Activated T-cell treated with anti-CD3 and anti-CD28 coated beads for 48 hours (primary cell): ENCODE measurements at places on chromosomes 2 and 18.

- DNase-seq: no peak
Measured at GRCh38 chr18:55031979-55032378, 72.7 kb upstream of the CCDC68 start.

GRCh38 chr2:21258082-21258481 is 134.3 kb downstream of the TDRD15 start:
- no peak for DNase-seq

DNA sequence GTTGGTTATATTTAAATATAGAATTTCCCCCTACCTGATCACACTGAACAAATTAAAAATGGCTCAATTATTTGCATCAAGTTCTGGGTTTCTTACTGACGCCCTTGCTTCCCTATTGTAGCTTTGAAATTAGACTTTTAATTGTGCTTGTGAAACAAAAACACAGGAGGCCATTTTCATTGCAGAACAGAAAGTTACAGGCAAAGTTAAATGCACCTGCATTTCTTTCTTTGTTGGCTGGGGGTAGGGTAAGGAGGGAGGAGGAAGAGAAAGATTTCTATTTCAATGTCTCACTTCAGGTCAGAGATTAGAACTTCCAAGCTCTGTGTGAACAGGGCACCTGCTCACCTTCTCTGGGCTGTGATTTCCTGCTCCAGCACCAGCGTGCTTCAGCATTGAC is 199.6 kb downstream of the BCL11A start:
- DNase-seq: no peak

- no peak for DNase-seq
Measured at GRCh38 chr2:54720563-54720962, 2.9 kb upstream of the EML6 start.

DNA sequence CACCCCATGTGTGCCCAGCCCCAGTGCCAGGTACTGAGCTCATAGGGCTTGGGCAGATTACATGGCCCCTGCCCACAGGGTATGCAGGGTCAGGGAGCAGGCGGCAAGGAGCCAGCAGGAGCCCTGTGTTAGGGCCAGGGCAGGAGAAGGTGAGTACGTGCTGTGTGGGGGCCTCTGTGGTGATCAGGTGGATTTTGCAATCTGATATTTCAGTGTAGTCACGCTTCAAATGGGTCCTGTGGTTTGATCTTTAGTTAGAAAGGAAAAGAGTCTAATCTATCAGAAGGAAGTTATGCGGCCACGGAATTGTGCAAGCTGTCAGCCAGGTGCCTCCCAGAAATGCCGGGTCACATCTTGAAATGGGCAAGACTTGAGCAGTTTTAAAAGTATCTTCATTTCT is 13.9 kb downstream of the UBE2F start:
- no peak for DNase-seq

DNA sequence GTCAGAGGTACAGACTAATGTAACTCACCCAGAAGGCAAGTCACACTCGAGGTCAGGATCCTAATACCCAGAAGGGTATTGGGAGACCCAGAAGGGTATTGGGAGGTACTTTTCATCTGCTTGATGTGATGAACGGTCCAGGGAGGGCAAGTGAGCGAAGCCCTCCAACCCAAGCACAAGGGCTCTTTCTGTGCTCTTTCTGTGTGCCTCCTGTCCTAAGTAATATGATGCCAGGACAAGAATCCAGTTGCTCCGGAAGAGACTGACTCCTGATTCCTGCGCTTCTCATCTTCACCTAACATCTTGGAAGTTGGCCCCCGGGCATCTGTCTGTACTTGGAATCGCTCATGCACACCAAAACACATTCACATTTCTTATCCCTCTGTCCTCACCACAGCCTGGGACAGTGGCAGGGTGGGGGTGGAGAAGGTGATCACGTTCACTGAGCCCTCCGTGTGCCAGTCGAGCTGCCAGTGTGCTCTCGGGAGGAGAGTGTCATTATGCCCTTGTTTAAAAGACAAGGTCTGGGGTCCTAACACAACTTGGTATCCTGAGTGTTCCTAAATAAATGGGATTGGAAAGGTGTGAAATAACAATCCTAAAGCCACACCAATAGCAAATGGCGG is 17.1 kb downstream of the GYPC start:
- DNase-seq: no peak

GRCh38 chr2:82879803-82880202 is 1579.3 kb downstream of the SUCLG1 start:
- no peak for DNase-seq

DNA sequence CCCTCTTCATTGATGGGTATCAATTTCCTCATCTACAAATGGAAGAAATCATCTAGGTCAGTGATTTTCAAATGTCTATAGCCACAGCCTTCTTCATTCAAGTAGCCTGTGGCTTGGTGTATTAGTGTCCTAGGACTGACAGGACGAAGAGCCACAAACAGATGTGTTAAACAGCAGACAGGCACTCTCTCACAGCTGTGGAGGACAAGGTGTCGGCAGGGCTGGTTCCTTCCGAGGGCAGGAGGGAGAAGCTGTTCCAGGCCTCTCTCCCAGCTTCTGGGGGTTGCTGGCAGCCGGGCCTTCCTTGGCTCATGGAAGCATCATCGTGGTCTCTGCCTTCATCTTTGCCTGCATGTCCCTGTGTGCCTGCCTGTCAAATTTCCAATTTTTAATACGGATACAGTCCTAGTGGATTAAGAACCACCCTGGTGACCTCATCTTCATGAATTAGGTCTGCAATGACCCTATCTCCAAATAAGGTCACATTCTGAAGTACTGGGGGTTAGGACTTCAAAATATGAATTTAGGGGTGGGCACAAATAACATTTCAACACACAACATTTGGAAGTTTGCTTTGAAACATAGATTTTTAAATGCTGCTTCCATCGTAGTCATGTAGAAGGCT is 86.5 kb downstream of the PTGR3 start:
- DNase-seq: no peak

GRCh38 chr2:170703776-170704476 is 11.2 kb upstream of the SP5 start:
- no peak for DNase-seq

DNA sequence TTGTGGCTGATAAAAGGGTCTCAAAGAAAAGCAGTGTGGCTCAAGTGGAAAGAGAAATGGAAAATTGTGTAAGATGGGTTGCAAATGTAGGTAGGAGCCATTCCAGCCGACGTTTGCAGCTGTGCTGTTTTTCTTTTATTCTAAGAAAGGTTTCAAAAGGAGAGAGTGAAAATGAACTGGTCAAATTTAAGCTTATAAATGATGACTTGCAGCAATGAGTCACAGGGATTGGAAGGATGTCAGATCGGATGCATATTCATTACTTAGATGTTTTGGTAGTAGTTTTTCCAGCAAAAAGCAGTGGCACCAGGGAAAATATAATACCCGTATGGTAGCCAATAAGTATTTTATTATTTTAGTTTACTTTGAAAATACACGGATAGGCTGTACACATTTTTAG is 79.1 kb downstream of the LRRTM4 start:
- DNase-seq: no peak

- no peak for DNase-seq
Measured at GRCh38 chr2:68900496-68901198, 29.4 kb upstream of the BMP10 start.

GRCh38 chr2:114192362-114192761 is 250.1 kb upstream of the DPP10 start:
- DNase-seq: no peak

DNA sequence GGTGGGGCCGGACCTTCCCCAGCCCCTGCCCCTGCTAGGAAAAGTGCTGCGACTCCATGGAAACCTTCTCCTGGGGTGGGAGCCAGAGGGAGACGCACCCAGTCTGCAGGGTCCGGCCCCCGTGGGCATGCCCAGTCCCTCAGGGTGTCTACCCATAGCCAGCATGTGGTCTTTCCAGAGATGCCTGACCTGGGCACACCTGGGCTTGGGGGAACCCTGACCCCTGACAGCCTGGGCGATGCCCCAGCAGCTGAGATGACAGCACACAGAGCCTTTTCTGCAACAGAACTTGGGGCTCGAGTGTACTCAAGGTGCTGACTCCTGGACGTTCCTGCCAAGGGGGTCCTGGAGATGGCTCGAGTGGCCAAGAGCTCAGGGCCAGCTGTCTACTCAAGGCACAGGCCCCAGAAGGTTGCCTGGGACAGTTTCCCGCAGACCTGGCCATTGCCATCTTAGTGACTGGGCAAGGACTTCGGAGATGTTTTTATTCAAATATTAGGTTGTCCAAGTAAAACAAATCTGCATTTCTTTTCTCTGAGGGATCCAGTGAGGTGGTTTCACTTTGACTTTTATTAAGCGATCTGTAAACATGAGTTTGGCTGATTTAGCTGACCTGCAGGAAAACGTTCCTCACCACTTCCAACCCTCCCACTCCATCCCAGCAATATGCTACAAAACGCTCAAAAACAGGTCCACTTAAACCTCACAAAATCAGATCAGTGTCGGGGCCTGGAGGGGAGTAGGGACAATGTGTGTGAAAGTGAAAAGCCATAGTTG is 228.0 kb downstream of the EIPR1 start:
- DNase-seq: no peak

- DNase-seq: no peak
Measured at GRCh38 chr18:9766740-9767139, 58.6 kb downstream of the RAB31 start.

DNA sequence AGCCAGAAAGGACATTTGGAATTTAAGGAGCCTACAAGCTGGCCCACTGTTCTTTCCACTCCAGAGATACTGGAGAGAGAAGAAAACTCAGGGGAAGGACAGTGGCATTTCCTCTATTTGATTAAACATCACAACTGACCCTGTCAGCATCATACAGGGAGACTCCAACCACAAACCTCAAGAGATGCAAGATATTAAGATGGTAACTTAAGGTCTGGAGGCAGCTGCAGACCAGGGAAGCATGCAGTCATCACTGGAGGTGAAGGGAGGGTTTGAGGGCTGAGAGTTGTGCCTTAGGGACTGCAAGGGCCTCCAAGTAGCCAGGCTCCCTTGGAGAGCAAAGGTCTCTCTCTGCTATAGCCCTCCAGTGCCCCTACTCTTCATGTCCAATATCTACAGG is 67.4 kb downstream of the RNF152 start:
- no peak for DNase-seq

DNA sequence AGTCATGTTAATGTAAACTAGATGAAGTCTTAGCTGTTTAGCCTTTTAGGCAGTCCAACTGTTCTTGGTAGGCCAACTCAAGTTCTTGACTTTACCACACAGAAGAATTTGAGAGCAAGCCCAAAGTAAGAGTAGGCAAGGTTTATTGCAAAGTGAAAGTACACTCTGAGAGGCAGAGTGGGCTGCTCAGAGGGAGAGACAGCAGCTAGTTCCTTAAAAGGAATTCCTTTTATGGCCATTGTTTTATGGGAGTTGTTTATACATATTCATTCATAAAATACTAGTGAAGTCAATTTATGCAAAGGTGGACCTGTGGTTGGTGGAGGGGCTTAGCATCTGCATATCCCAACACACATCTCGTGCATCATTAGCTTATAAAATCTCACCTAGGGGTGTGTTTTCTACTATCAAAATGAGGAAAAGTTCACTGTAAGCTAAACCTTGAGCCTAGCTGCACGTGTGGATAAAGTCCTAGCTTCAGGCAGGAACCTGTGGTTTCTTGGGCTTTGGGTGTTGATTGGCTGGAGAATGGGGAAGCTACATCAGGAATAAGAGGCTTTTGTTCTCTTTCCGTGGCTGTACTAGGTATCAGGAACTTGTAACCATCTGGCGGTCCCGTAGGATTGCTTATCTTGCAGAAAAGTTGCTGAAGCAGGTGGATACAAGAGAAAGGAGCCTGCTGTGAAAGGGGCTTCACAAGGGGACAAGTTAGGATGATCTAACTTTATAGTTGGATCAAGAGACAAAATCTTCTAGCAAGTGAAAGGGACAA is 110.4 kb upstream of the GULP1 start:
- DNase-seq: no peak

DNA sequence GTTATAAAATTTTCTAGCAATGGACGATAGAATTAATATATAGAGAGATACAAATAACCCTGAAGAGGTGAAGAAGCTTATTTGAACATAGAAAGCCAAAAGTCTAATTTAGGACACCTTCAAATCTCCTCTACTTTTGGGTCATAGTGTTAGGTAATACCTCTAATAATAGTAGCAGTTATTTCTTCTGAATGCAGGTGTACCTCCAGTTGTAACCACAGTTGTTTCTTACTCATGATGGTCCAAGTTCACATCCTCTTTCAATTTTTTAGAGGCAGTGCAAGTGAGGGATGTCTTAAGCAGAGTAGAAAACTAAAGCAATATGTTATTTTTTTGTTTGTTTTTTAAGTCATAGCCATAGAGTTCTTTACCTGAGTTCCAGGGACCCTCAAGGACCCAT is 429.5 kb downstream of the CCDC85A start:
- DNase-seq: no peak

GRCh38 chr2:20682167-20682920 is 15.4 kb downstream of the GDF7 start:
- no peak for DNase-seq

GRCh38 chr2:226885769-226886435 is 50.0 kb downstream of the RHBDD1 start:
- no peak for DNase-seq

DNA sequence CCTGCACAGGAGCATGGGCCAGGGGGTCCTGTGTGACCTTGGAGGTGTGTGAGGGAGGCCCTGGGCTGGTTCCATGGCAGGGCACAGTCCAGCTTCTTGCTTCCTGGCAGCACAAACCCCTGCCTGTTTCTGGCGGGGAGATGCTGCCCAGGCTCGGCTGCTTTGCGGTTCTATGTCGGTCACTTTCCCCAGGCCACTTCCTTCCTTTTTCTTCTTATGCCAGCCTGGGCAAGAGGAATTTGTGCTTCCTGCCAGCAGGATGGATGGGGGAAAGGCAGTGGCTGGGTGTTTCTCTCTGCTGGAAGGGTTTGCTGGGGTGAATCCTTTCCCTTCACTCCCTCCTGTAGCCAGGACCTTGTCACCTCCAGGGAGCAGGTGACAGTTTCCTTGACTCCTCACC is 24.3 kb downstream of the ASAP2 start:
- DNase-seq: no peak

DNA sequence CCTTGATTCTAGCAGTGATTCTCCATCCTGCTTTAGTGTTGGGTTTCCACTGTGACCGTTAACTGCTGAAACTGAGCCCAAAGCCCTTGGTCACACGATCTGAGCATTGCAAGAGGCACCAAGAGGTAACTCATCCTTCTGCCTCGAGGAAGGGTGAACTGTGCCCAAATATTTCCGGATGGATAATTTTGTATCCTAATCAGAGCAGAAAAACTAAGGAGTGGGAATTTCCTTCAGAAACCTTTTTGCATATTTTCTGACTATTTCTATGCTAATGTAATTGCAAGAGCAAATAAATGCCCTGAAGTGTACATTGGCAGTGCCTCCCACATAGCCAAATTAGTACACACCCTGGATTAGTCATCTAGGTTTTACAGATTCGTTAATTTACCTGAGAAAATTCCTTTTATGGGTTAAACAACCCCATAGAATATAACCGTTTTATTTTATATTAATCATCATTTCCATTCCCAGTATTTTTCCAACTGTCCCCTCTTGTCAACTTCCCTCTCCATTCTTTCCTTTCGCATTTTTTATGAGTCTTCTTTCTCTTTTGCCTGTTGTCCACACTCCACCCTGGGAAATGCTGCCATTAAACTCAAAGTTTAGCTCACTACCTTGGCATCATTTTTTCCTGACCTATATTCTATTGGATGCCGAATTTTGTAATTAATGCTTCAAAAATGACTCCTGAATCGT is 31.7 kb upstream of the COBLL1 start:
- DNase-seq: no peak

- DNase-seq: no peak
Measured at GRCh38 chr2:170258382-170258781, 80.4 kb downstream of the MYO3B start.

GRCh38 chr2:57937456-57937855 is 109.2 kb upstream of the VRK2 start:
- no peak for DNase-seq
